ENCODE measurements at places on chromosomes 1 and 21. TPM values are rescaled to one million over a fixed set of nuclear protein-coding genes. Genes with fewer than 3 reads are reported as not detected.

Gene CR1
- total RNA-seq: 11.5 TPM

DNA sequence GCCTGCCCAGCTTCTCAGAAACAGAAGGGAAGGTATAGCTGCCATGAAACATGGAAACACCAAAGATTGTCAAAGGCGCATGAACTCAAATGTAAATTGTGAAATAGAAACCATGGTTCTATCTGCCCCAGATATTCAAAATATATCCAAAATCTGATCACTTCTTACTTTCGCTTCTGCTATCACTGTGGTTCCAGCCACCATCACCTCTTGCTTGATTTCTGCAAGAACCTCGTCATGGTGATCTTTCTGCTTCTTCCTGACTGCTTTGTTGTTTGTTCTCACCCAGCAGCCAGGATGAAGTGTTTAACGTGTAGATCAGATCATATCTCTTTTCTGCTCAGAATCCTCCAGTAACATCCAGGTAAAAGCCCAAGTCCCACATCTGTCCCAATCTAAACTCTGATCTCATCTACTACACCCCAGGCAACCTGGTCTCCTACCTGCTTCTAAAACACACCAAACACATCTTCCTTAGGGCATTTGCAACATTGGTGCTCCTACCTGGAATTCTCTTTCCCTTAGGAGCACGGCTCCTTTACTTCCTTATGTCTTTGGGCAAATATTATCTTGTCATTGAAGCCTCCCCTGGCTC is 10.5 kb upstream of the LMO4 start:
- H3K4me1 ChIP-seq: no peaks in the 10 kb centered on the region
- no peak overlapping the region for H3K4me3 ChIP-seq
- H3K36me3 ChIP-seq: no peaks in the 10 kb centered on the region
- H3K27ac ChIP-seq: no peak overlapping the region
- no peak for DNase-seq

GRCh38 chr1:160916666-160917065 is 31.7 kb upstream of the ITLN1 start:
- no peak overlapping the region for H3K27ac ChIP-seq
- H3K27me3 ChIP-seq: no peaks in the 10 kb centered on the region
- H3K4me3 ChIP-seq: no peak overlapping the region
- no peak for DNase-seq
- no peaks in the 10 kb centered on the region for H3K4me1 ChIP-seq

Gene KRTAP10-4
- total RNA-seq: not detected

Data from sigmoid colon (tissue), 7 donors.